ENCODE measurements at places on chromosomes 5 and 9.

- peak; percentile 87 for DNase-seq
Measured at GRCh38 chr9:3398232-3398648, 127.6 kb downstream of the RFX3 start.

DNA sequence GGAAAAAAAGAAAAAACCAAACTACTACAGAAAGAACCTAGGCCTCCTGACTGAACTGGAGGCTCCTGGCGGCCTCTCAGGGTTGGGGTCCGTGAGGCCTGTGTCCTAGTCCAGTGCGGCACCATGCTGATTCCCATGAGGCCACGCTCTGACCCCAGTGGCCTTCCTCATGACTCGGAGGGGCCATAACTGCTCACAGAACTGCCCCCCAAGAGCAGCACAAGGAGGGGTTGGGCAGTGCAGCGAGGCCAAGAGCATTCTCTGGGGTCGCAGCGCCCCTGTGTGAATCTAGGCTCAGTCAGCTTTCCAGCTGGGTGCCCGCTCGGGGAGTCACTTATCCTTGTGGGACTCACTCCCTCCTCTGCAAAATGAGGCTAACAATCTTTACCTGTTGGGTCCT, 79.3 kb upstream of the FBXW11 start:
- no peak for DNase-seq

DNA sequence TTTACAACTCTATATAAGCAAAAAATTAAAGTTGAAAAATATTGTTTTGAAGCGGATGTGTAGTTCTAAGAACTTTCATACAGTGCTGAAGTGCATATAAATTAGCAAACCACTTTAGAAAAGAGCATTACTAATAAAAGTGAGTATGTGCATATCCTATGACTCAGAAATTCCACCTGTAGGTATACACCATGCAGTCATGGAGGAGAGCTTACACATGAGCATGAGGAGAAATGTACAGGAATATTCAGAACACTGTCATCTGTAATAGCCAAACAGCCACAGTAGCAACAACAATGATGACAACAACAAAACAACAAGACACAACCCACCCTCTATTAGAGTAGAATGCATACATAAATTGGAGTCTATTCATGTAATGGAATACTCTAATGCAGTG, 138.2 kb upstream of the ARRDC3 start:
- DNase-seq, result no peak

GRCh38 chr5:141618030-141618803, 583 bp downstream of the DIAPH1 start:
- DNase-seq, result peak; percentile 75

DNA sequence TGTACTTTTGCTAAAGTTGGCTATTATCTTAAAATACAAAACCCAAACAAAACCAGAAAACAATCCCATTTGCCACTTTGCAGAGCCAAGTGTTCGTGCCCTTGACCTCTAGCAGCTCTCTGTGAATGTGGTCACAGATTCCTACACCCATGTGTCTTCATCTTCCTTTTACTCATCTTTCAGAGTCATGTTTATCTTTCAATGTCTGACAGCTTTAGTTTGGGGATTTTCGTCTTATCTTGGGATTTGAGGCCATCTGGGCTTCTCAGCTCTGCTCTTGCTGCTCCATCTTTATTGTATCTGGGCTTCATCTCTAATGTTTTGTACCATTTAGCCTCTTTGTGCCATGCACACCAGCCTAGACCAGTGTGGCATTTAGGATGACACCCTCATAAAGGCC, 81.0 kb downstream of the DAPK1 start:
- DNase-seq, result no peak

GRCh38 chr5:32420506-32420905, 24.0 kb downstream of the ZFR start:
- no peak for DNase-seq

- DNase-seq, result peak; percentile 70
Measured at GRCh38 chr5:90264689-90265544, 144.6 kb downstream of the CETN3 start.

DNA sequence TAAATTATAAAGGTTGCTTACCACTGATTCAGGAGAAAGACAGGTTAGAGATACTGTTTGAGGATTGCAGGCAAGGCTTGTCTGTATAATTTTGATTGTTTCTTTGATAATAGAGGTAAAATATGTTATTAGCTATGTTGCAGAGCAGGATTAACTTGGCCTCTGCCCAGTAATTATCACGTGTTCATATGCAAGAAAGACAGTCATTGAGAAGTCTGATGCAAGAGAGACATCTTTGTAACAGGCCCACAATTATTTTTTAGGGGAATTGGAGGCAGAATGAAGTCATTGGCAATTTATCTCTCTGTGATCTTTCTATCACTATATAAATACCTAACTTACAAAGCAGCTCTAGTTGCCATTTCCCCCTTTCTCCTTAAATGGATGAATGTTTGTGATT, 46.0 kb downstream of the SLC44A1 start:
- DNase-seq, result no peak

DNA sequence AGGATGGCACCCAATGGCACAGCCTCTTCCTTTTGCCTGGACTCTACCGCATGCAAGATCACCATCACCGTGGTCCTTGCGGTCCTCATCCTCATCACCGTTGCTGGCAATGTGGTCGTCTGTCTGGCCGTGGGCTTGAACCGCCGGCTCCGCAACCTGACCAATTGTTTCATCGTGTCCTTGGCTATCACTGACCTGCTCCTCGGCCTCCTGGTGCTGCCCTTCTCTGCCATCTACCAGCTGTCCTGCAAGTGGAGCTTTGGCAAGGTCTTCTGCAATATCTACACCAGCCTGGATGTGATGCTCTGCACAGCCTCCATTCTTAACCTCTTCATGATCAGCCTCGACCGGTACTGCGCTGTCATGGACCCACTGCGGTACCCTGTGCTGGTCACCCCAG, 25.4 kb downstream of the HRH2 start:
- no peak for DNase-seq

DNA sequence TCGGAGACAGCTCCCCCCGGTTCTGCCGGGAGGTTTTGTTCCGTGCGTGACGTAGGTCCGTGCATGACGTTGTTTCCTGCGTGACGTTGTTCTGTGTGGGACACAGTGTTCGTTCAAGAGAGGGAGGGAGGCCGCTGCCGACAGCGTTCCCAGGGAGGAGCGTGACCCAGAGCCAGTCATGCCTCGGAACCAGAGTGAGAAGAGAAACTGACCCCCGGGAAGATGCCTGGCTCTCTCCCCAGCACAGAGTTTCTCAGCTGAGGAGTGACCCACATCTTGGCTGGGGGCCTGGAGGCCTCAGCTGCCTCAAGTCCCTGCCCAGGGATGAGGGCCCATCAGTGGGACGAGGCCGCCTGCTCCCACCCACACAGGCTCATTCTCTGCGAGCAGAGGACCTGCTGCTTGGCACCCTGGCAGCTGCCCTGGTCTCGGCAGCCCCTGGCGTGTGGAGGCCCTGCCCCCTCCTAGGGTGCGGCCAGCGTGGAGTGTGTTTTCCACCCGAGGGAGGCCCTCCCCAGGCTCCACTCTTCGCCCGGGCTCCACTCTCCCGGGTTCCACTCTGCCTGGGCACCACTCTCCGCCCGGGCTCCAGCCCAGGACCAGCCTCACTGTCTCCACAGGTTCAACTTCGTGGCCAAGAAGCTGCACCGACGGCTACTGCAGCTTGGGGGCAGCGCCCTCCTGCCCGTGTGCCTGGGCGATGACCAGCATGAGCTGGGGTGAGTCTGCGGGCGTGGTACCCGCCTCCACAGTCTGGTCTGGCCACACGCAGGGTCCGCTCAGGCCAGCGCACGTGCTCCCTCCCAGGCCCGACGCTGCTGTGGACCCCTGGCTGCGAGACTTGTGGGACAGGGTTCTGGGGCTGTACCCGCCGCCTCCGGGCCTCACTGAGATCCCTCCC, 7.9 kb downstream of the NDOR1 start:
- DNase-seq, result no peak

DNA sequence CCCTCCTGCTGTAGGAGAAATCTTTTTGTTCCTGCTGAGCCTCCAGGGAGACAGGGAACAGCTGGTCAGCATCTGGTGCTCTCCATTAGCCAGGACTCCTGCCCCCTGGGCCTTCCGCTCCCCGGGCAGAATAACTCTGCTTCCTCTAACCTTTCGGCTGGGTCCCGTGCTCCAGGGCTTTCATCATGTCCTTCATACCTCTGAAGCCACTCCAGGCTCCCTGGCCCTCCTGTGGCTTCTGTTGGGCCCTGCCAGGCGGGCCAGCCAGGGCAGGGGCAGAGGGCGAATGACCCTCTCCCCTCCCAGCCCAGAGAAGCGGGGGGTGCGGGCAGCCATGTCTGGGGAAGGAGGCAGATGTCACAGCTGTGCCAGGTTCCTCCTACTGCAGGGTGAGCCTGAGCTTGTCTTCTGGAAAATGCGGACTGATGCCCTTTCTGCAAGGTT, 81.7 kb upstream of the LMX1B start:
- no peak for DNase-seq

GRCh38 chr9:14616188-14616982, 76.8 kb downstream of the ZDHHC21 start:
- peak; percentile 37 for DNase-seq

GRCh38 chr5:99061711-99062110, 132.9 kb upstream of the CHD1 start:
- no peak for DNase-seq

DNA sequence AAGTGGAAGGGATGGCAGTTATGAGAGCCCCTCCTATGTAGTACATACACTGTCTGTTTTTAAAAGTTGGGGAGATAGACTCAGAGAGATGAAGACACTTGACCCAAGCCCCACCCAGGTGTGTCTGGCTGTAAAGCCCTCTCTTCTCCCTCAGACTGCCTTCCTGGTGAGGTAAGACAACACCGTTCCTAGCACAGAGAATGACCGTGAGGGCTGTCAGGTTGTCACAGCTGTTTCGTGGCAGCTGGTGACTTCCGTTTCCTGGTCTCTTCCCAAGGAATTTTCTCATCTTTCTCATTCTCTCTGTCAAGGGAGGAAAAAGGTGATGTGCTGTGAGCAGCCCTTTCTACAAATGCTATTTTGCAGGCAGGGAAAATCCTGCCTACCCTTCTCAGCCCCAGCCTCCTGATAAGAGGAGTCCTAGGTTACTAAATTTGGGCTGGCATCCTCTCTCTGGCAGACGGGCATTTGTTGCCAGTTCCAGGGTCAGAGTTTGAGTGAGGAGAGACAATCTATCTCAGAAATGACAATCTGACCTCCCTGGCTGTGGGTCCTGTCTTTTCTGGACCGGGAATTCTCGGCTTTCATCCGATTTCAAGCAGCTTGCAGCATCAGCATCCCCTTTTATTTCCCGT, 263.5 kb upstream of the PANK3 start:
- no peak for DNase-seq

DNA sequence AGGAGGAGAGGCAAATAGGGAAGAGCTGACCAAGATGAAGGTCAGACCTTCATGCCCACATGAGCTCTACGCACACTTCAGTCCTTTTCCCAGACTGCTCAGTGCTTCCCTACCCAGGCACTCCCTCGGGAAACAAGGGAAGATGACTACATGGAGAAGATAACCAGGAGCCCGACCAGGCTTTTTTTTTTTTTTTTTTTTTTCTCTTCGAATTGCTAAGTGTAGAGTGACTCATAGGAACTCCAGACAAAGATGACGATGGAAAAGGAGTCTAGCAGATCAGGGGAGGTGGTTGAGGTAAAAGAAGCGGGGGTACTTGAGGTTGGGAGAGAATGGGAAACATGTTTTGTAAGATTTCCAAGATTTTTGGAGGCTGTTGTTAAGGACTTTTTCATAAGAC, 526.1 kb downstream of the BNC2 start:
- no peak for DNase-seq

- no peak for DNase-seq
Measured at GRCh38 chr9:75958226-75958625, 67.8 kb downstream of the PCSK5 start.

GRCh38 chr5:73783828-73784227, 157.8 kb downstream of the ARHGEF28 start:
- peak; percentile 14 for DNase-seq

GRCh38 chr9:90552317-90552716, 90.3 kb downstream of the DIRAS2 start:
- DNase-seq, result no peak

DNA sequence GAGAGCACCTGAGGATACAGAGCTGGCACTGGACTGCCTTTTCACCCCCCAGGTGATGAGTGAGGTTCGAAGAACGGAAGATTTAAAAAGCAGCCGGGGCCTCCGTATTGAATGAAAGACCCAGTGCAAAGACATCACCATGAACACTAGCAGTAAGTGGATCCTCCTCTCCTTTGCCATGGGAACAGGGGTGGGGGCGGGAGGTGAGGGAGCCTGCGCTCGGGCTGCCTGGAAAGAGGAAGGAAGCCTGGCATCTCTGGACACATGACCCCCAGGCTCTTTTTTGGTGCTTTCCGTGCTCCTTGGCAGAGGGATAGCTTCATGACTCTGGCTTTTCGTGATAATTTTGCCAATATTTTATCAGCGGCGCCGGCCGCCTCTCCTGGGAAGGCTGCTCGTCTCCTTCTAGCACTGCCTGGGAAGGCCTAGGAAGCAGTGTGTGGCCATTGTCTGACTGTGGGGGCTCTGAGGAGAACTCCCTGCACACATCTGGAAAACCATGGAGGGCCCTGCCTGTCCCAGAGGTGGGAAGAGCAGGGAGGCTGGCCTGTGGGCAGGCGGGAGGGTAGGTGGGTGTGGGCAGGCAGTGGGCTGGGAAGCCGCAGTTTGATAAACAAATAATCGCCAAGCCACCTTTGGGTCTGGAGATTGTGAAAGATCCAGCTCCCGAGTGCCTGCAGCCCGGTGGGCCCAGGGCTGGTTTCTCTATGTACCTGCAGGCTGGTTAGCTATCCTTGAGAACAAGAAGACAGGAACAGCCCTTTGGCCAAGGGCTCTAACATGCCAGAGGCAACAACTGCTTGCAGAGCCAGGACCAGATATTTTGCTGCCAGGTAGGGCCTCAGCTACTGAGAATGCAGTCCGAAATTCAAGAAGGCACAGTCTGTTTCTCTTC, 911 bp downstream of the ABLIM3 start:
- DNase-seq, result peak; percentile 56

DNA sequence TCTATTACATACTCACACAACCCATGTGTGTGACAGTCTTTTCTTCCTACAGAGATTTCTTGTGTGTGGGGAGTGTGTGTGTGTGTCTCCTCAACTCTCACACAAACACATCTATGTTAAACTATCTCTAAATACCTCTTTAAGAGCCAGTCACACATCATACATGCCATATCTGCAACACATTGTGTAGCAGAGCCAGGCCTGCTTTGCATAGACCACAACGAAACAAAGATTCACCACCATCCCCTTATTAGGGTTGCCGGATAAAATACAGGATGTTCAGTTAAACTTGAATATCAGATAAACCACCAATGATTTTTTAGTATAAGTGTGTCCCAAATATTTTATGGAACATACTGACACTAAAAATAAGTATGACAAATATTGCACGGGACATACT, 2.3 kb downstream of the FAM170A start:
- DNase-seq, result no peak

DNA sequence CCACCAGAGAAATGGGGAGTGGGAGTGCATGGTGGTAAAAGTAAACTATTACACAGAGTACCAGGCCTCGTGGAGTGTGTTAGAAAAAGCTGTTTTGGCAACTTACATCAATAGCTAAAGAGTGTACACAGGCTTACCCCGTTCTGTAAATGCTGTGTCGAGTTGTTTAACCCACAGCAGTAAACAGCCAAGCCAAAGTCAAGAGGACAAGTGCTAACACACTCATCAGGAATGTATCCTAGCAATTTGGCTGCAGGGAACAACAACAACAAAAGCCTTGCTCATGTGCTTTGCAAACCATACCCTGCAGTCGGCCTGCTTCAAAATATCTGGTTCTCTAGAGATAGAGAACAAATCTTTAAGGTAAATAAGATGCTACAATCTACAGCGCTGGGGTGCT, 15.9 kb downstream of the DAP start:
- DNase-seq, result no peak

GRCh38 chr9:4618700-4619099, 43.4 kb upstream of the PLPP6 start:
- no peak for DNase-seq

- no peak for DNase-seq
Measured at GRCh38 chr5:134070725-134071613, 43.5 kb upstream of the TCF7 start.

Data from KBM-7 (cell line).